ENCODE measurements at places on chromosomes 3 and 15.

GRCh38 chr15:39275066-39275465 is 305.8 kb upstream of the THBS1 start:
- DNase-seq: no peak

- DNase-seq: no peak
Observed at GRCh38 chr3:45964139-45964538, 20.9 kb downstream of the CXCR6 start.

GRCh38 chr3:187750513-187751123 is 5.3 kb upstream of the BCL6 start:
- DNase-seq: no peak

- DNase-seq: peak; percentile 2
Observed at GRCh38 chr3:46661776-46662766, 31.4 kb downstream of the ALS2CL start.

GRCh38 chr3:44874308-44874707 is at the start of gene TGM4:
TSS of gene TGM4 (plus strand) at chr3:44874608. CDS start at chr3:44874679, 71 bp downstream.
- no peak for DNase-seq

DNA sequence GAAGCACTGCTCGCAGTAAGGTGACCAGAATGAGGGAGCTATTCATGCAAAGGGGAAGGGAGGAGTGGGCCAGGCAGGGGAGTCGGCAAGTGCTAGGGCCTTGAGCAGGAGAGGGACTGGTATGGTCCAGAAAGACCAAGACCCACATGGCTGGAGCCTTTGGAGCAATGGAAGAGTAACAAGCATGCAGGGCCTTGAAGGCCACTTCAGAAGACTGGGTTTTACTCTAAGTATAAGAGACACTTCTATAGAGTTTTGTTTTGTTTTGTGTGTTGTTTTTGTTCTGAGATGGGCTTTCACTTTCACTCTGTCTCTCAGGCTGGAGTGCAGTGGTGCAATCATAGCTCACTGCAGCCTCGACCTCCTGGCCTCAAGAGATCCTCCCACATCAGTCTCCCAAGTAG is 42.0 kb downstream of the BFSP2 start:
- no peak for DNase-seq

DNA sequence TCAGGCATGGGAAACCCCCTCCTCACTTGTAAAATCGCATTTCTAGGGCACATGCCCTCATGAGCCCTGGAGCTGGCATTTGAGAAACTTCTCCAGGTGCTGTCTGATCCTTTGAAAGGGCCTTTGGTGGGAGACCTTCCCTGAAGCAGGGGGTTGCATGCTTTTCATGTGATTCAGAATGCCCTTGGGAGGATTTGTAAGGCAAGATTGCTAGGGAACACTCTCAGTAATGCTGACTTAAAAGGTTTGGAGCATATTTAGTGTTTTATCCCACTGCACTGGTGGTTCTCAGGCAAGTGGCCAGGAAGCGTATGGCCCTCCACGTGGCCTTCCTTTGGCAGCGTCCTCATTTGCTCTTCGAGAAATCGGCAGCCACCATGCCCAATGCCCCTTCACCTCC is 164.1 kb downstream of the ARRDC4 start:
- DNase-seq: no peak

DNA sequence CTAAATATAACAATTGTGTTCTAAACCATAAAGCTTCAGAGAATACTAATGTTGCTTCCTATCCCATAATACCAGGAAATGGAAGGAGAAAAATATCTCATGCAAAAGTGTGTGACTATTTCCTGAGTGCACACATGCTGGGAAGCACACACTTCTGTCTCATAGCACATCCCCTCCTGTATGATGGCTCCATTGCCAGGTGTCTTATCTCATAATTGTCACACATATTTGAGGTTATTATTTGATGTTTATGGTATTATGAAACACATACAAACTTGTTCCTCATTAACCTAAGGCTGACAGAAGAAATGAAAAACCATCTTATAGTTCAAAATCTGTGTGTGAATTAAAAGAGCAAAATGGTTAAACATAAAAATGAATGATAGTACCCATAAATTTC is 65.4 kb downstream of the SERP1 start:
- DNase-seq: no peak

- DNase-seq: no peak
Observed at GRCh38 chr3:171491361-171491760, 31.2 kb upstream of the TNIK start.

DNA sequence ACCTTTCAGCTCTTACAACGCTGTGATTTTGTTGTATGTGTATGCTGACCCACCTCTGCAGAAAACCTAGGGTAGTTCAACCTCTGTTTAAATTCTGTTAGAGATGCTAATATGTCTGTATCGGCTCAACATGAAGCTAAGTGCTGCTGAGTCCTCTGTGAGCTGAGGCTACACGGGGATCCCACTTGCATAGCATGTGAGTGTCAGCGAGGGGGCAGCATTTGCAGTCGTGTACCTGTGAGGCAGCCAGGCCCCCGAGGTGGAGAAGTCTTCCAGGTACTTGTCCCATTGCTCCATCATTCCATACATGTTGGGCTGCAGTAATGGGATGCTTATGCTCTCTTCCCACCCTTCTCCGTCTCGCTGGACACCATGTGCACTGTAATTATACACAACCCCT is 3.7 kb downstream of the MKRN2OS start:
- no peak for DNase-seq

DNA sequence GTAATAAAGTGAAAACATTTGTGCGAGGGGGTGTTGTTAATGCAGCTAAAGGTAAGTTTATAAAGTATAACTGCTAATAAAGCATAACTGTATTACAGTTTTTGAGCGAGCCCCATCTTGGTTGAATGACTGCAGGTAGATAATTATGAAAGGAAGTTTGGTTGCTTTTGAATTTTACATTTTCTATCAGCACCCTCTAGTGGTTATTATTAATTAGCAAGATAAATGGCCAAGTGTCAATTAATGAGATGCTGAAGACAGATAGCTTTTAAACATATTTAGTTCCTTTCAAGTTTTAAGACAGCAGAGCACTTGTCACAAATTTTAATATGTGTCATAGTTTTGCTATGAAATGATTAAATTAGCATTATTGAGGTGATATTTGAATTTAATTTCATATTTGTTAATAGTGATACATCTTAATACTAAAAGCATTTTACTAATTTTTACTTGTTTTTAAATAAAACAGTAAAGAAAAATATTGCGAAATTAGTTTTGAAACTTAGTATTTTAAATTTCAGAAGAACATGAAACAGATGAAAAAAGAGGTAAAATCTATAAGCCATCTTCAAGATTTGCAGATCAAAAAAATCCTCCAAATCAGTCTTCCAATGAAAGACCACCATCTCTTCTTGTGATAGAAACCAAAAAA is 15.1 kb downstream of the U2SURP start:
- DNase-seq: no peak

- DNase-seq: no peak
Observed at GRCh38 chr3:78338405-78338804, 1298.5 kb downstream of the ROBO2 start.

- no peak for DNase-seq
Observed at GRCh38 chr15:72859017-72859756, 75.6 kb upstream of the ADPGK start.

GRCh38 chr15:44490622-44491021 is 46.3 kb upstream of the EIF3J start:
- no peak for DNase-seq

DNA sequence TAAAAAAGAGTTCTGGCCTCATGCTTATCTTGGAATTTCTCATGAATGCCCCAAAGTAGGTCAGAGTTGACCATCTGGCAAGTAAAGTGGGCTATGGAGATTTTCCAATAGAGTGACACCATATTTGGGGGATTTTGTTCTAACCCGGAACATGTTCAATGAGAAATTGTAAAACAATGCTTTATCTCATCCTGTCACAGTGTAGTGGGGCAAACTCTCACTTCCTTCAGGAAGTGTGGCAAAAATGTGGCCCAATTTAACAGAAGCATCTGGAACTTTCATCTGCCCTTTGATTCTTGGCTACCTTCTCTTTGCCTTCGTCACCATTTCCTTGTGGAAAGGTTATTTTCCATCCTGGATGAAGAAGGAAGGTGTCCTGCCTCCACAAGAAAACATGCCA is 70.8 kb downstream of the ADAMTS9 start:
- DNase-seq: peak; percentile 44

DNA sequence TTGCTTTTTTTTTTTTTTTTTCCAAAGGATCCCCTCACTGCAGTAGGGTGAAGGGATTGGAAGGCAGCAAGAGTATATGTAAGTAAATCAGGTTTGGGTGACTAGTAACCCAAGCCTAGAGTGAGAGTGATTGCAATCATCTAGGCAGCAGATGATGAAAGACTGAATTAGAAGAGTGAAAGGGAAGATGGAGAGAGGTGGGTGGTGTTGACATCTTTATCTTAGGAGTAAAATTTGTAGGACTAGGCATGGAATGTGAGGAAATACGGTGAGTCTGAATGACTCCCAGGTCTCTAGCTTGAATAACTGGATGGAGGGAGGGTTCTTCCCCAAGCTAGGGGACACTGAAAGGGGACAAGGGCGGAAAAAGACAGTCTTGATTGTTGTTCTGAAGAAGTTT is 63.4 kb downstream of the TPRG1 start:
- DNase-seq: no peak

DNA sequence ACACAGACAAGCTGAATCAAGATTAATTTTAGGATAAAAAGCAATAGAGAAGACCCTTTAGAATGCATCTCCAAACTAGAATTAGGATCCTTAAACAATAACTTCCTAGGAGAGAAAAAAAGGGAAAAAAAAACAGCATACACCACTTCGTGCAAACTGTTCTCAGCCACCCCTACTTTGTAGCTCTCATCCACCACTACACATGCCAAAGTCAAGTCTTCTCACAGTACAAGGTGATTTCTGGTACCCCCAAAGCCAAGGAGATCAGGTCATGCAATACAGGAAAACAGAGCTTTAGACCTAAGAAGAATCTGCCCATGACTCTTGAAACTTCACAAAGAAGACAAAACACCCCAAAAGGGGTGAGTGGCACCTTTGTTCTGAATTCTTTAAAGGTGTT is 166.9 kb downstream of the SUCNR1 start:
- no peak for DNase-seq

- DNase-seq: no peak
Observed at GRCh38 chr15:35755237-35755802, 209.4 kb upstream of the DPH6 start.

GRCh38 chr3:12559520-12559919 is 2.6 kb downstream of the MKRN2 start:
- no peak for DNase-seq

GRCh38 chr3:176994393-176994792 is 202.9 kb downstream of the TBL1XR1 start:
- no peak for DNase-seq

- DNase-seq: no peak
Observed at GRCh38 chr15:56298723-56299122, 55.0 kb upstream of the RFX7 start.

DNA sequence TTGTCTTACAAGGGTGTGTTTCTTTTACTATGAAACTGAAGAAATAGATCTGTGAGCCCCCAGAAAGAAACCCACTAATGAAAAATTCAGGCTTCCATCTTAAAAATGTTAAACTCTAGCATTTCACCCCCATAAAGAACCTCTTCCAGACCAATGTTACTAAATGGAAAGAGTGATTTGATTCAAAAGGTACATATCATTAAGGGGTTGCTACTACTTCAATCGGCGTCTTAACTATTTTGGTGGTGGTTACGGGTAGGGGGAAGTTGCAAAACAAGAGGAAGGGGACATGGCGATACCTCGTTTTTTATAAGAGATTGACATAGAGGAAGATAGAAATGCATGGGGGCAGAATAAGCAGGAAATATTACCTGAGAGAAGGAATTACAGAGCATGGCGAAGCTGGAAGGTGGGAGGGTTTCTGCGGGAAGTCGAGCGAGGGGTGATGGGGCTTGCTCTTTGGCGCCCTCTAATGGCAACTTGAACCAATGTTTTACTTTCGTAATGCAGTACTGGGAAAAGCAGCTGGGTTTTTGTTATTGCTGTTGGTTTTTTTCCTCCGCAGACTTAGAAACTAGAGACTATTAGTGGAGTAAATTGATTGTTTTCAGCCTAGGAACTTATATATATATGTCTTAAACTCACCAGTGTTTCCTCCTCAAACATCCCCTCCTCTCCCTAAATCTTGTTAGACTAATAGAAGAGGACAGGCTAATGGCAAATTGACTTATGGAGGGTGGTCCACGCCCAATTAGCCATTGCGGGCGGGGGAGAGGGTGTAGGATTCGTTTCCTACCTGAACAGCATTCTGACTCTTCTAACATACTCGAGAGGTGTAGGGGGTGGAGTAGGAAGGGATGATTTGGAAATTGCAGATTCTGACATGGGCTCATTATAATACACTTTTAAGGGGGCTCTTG is 11.3 kb upstream of the SOX2 start:
- DNase-seq: peak; percentile 81

- no peak for DNase-seq
Observed at GRCh38 chr15:97561529-97561928, 399.0 kb upstream of the ARRDC4 start.

DNA sequence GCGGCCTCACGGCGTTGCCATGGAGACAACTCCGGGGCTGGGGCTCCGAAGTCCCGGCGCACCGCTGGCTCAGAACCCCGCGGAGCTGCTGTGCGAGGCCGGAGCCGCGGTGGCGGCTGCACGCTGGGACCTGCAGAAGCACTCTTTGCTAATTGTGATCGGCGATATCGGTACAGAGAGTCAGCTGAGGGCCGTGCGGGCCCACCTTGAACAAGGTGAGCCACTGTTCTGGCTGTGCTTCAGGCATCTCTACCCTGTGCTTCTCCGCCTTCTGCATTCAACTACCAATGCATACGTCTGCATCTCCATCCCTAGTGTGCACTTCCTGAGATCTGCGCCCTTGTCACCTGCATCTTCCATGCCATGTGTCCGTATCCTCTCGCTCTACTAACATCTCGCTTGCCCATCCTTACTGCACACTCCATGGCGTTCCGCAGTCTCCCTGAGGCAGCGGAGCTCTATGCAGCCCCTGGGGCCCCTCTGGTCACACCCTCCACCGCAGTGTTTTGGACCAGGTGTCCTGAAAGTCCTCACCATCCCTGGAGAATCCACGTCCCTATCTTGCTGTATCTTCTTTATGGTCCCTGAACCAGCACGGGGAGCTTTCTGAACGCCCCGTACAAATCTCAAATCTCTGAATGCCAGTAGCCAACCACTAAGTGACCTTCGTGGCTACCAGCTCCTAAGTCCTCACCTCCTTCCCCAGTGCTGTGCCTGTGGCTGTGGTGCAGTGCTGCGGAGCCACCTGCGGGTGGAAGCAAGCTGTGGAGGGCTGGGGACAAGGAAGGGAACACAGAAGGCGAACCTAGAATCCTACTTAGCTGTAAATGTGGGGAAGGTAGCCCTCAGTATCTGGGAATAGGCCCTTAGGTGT is 6.2 kb upstream of the MAP1A start:
- peak; percentile 46 for DNase-seq

Measured in endothelial cell (in vitro differentiated cells).